ENCODE measurements at places on chromosomes 11 and 22.
A peak's percentile ranks its signal among the peaks of the same experiment; 100 is the strongest.

- DNase-seq: no peak
Measured at GRCh38 chr11:36122671-36123070, 166.6 kb downstream of the COMMD9 start.

DNA sequence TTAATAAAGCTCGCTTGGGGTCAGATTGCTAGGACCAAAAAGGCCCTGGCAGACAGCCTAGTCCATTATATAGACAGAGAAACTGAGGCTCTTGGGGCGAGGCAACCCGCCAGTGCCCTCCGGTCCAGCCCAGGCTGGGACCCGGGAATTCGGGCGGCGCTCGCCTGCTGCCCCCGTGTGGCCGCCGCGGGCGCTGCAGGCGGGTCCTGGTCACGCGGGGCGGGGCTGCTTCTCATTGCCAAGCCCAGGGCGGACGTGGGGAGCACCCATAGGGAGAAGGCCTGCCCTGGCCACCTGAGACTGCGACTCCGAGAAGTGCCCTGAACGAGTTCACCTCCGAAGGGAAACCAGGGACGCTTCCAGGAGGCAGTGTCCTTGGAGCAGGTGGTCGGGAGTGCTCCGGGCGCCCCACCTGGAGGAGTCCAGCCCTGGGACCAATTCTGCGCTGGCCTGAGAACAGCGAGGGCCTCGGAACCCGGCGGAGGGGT is 36.0 kb upstream of the CSNK1E start:
- DNase-seq: peak; percentile 69

DNA sequence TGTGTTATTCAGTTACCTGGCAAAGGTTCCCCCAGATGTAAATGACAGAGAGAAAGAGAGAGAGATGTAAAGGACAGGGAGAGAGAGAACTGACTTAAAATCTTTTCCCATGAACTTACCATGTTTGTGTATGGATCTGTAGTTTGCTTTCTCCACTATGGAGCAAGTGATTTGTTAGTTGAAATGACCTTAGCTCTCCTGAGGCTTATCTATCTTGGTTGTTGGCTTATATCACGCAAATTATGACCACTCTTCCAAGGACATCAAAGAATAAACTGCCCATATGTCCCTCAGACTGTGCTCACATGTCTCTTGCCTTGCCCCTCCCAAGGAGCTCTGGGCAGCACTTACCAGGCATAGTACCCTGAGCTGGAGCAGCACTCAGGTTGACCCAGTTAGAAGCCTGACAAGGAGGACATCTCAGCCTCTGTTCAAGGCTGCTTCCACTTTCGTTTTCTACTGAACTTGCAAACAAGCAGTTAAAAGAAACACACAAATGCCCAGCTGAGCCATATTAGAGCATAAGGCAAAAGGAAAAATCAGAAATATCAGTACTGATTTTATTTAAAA is 95.3 kb upstream of the RCN1 start:
- peak; percentile 38 for DNase-seq

DNA sequence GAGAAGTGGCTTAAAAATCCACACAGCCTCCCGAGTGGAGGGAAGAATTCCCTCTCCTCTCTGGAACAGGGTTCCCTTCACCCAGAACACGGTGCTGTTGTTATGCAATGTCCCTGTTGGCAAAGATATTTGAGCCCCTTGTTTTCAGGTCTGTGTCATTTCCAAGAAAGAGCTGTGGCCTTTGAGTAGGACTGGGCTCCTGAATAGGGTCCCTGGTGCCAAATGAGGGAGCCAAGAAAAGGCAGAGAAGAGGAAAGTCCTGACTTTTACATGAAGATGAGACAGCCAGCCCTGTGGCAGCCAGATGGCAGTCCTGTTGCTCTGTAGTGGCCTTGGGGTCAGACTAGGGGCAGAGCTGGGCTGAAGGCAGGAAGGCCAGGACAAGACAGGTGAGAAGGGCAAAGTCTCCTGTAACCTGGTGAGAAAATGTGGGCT is 51.2 kb upstream of the ELF5 start:
- no peak for DNase-seq

DNA sequence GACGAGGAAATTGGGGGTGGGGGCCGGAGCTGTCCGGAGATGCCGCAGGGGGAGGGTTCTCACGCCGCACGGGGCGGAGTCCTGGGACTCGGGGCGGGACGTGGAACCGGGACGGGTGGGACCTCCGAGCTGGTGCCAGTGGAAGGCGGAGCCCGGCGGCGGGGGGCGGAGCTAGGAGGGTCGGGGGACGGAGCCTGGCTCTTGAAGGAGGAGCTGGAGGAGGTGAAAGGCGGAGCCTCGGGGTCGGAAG is 271 bp downstream of the FKBP2 start:
- DNase-seq: peak; percentile 100

GRCh38 chr11:119343726-119344125 is 2.8 kb downstream of the MFRP start:
- no peak for DNase-seq

GRCh38 chr11:3225159-3225758 is 6.6 kb upstream of the MRGPRG start:
- DNase-seq: no peak

- no peak for DNase-seq
Measured at GRCh38 chr11:122799406-122800105, 38.7 kb upstream of the CRTAM start.

DNA sequence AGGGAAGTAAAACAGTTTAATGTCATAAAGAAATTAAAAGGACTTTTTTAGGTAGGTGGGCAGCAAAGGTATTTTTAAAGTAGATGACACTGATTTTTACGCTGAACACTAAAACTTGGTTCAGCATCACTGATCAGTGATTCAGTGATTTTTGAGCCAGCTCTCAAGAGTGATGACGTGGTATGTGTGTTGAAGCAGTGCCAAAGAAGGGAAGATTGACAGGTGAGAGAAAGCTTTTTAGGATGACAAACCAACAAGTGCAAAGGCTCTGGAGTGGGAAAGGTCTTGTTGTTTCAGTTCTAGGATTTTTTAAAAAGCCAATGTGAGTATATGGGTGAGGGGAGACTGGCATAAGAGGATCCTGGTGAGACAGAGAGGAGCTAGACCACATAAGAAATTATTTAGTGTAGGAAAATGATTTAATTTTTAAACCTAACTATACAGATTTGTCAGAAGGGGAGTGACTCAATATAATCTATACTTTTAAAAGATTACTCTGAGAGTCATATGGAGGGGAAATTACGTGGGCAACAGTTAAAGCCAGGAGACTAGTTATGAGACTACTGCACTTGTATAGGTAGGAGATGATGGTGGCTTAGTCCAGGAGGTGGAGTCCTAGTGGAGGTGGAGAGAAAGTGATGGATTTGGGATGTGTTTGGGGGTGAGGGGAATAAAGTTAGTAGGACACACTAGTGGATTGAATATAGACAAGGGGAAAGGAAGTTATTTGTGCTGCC is 17.6 kb upstream of the CALCB start:
- DNase-seq: no peak

DNA sequence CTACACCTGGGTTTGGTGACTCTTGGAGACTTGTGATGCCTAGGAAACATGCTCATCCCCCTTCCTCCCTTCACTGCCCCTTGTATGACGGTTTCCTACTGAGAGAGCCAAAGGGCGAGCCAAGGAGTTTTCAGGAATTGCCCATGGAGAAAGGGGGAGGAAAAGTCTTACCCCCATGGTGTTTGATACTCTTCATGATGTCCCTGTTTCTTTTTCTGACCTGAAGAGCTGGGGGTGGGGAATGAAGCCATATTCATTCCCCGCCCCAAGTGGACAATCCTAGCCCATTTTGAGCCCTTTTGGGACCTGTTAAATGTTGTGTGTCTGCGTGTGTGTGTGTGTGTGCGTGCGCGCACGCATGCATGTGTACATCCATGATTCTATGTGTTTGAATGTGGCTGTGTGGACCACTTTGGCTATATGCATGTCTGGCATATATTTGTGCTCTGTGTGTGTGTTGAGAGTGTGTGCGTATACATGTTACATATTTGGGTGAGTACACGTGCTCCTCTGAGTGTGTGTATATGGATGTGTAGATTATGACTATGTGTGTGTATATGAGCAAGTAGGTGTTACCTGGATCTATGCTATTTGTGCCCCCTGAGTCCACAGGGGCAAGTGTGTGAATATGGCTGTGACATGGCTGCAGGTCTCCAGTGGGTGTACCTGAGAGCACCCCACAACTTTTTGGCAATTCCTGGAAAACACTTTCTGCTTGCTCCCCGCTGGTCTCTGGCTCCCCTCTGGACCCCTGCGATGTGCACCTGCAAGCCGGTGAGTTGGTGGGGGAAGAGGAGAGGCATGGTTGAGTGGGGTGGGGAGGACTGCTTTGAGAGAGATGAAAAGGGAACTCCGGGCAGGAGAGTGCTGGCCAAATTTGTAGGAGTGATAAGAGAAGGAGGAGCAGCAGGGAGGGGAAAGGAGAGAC is 24.6 kb downstream of the OTOG start:
- no peak for DNase-seq

- no peak for DNase-seq
Measured at GRCh38 chr11:127003260-127003981, 2.9 kb upstream of the KIRREL3 start.

GRCh38 chr11:48366365-48366764 is at the start of gene OR4C5:
Gene OR4C5 (minus strand): TSS chr11:48366465. CDS start chr11:48366465, 0 bp downstream.
- DNase-seq: no peak

GRCh38 chr11:74325649-74326645 is 14.5 kb upstream of the P4HA3 start:
- no peak for DNase-seq

- DNase-seq: no peak
Measured at GRCh38 chr11:100927579-100927978, 202.0 kb downstream of the PGR start.

GRCh38 chr22:19287076-19287707 is 4.3 kb downstream of the CLTCL1 start:
- no peak for DNase-seq

DNA sequence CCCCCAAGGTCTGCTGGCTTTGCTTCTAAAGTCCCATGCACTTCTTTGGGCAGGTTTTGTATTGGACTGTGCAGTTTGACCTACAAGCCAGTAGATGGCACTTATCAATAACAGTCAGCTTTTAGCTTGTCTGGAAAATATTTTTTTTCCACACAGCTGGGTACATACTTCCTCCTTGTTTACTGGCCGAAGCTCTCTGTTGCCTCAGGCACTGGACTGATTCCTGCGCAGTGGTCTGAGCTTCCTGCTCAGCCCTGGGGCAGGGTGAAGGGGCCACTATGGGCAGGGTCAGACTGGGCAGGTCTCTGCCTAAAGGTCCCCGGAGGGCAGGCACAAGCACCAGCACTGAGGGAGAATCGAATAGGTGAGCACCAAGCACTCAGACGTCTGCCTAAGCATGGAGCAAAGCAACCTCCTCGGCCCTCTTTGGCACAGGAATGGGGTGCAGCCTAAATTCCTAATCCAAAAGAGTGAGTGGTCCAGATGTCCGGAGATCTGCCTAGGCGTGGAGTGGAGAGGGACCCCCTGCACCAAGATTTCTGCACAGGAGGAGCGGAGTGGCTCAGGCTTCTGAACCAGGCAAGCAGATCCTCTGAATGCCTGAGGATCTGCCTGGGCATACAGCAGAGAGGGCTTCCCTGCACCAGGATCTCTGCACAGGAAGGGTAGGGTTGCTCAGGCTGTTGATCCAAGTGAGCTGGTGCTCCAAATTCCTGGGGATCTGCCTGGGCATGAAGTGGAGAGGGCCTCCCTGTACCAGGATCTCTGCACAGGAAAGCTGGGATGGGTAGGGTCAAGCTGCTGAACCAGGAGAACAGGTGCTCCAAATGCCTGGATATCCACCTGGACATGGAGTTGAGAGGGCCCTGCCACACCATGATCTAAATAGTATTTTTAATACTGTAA is 105.9 kb upstream of the C11orf58 start:
- DNase-seq: no peak

GRCh38 chr11:92627615-92628256 is 341.7 kb upstream of the MTNR1B start:
- no peak for DNase-seq

- DNase-seq: no peak
Measured at GRCh38 chr11:74780248-74781005, 31.8 kb downstream of the RNF169 start.

DNA sequence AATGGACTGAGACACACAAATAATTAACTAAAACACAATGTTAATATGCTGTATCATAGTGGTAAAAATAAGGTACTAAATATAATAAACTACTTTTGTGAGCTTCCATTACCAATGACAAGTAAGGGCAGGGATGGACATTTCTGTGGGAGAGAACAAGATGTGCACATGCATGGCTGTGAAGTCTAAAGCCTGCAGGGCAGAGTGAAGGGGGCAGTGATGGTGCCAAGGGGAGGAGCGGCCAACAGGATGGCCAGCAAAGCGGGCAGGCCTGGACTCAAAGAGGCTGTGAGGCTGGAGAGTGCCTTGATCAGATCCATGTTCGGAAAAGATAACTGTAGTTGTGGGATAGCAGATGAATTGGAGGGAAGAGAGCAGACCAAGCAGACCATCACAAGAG is 12.5 kb downstream of the DESI1 start:
- no peak for DNase-seq

- no peak for DNase-seq
Measured at GRCh38 chr22:16608931-16609330, 16.3 kb upstream of the CCT8L2 start.

GRCh38 chr11:93844568-93844967 is 5.8 kb downstream of the VSTM5 start:
- no peak for DNase-seq

GRCh38 chr22:25548866-25549464 is 15.5 kb upstream of the GRK3 start:
- no peak for DNase-seq

DNA sequence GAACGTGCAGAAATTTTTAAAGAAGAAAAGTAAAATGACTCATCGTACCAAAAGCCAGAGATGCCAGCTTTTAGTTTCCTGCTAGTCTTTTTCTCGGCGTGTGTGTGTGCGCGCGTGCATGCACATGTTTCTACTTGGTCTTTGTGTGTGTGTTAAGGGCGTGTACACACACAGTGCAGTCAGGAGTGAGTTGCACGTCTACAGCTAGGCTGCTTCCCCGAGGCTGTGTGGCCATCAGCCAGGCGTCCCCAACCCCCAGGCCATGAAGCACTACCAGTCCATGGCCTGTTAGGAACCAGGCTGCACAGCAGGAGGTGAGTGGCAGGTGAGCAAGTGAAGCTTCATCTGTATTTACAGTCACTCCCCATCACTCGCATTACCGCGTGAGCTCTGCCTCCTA is 36.4 kb downstream of the KCNQ1 start:
- DNase-seq: no peak

DNA sequence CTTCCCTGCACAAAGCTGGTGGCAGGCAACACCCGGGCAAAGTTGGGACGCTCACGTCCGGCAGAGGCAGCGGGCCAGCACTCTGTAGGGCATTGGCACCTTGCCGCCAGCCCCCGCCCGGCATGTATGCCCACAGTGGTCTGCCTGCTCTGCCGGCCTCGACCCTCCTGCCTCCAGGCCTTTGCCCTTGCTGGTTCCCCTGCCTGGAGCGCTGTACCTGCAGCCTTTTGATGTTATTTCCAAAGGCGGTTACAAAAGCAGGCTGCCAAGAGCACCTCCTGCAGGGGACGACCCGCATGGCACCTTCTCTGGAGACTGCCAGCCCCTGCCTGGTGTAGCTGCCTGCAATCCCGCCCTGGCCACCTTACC is 56.5 kb upstream of the SHISAL1 start:
- no peak for DNase-seq

GRCh38 chr11:35688023-35688422 is 25.4 kb downstream of the TRIM44 start:
- DNase-seq: no peak

- DNase-seq: no peak
Measured at GRCh38 chr22:29855611-29856181, 17.6 kb upstream of the ASCC2 start.

All from CD4-positive, alpha-beta T cell treated with Interleukin-17A for 1 hour (primary cell).